SHP77 treated with DMSO at 0.1 percent for 48 hours (cell line): ENCODE measurements at places on chromosomes 2 and 18.

- DNase-seq, result no peak
These were observed 284.7 kb downstream of the IRS1 start for GRCh38 chr2:226514895-226515294.

DNA sequence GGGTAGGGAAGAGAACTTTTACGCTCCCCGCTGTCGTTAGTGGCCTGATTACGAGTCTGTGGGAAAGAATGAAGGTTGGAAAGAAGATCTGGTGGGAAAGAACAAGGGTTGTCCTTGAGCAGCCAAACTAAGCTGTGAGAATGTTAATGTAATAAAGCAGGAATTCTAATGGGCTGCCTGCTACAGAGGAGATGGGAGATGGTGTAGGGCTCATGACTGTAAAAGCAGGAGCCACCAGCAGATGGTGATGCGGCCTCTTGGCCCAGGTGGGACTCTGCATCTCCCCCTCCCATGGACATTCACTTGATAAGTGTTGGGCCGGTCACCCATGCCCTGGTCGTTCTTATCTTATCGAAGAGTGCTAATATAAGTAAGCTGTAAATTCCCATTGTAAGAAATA is 150.0 kb downstream of the NEDD4L start:
- DNase-seq, result no peak

DNA sequence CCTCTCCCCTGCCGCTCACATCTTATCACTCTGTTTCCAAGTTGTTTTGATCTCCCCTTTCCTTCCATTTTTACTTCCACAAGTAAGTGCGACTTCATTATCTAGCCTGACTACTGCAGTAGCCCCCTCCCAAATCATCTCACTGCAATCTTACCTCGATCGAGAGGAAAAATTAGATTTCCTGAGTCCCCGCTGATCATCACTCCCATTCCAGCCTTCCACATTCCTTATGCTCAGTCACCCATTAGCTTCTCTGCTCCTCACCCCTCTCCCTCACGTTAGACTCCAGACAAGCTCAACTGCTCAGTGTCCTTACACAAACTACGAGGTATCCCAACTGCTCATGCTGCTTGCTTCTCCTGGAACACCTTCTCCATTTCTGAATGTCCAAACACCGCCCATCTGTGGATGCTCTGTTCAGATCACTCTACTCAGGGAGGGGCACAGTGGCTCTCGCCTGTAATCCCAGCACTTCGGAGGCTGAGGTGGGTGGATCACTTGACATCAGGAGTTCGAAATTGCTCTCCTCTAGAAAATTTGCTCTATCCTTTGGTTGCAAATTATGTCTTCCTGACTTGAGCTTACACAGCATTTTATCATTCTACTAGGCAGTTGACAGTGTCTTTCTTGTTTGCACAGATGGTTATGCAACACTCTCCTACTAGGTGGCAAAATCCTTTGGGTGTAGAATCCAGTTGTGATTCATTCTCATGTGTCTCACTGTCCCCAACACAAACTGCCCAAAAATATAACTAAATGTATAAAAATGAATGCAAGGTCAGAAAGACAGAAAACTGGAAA is 96.5 kb downstream of the INO80D start:
- DNase-seq, result no peak

DNA sequence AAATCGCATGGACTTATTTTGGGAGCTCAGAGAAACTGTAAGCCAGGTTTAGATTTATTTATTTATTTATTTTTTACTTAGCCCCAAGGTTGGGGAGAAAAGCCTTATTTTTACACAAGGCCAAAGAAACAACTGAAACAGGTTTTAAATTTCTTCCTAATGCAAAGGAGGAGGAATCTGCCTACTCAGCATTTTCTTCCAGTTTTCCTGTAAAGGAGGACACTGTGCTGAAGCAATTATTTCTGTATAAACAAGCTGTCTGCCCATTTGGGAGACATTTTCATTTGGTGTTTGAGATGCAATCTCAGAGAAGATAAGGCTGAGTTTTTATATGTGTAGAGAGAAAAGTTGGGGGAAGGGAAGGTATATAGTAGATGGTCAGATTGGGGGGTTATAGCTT is 125.0 kb downstream of the ETAA1 start:
- no peak for DNase-seq

- DNase-seq, result no peak
These were observed 30.9 kb downstream of the MEMO1 start for GRCh38 chr2:31979956-31980355.

DNA sequence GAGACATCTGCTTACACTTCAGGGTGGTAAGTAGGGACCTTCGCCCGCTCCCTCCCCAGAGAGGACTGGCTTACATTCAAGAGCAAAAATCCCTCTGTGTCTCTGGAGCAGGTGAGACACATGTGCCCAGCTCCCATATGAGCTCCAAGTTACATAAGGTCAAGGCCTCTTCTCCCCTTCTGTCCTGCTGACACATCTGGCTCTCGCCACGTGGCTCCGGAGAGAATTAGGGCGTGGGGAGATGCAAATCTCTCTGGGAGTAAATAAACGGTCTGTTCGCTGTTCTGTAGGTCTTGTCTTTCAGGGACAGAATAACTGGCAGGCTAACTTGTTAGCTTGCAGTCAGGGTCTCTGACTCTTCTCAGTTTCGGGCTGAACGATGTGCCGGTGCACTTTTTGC is 16.2 kb downstream of the MRO start:
- DNase-seq, result no peak

GRCh38 chr2:135152361-135152760 is 100.3 kb downstream of the RAB3GAP1 start:
- DNase-seq, result no peak

DNA sequence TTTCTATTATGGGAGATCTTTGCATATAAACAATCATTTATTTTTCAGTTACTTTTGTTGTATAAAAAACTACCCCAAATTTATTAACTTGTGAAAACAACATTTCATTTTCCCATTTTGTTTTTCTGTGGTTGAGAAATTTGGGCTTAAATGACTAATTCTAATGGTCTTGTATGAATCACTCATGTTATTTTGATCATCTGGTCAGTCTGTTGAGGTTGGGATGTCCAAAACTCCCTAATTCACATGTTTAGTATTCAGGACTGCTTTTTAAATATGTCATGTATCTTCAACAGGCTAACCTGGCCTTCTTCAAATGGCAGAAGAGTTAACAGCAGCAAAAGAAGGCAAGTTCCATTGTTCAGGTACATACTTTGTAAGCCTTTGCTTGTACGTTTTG is 788.1 kb downstream of the TRIB2 start:
- DNase-seq, result no peak

DNA sequence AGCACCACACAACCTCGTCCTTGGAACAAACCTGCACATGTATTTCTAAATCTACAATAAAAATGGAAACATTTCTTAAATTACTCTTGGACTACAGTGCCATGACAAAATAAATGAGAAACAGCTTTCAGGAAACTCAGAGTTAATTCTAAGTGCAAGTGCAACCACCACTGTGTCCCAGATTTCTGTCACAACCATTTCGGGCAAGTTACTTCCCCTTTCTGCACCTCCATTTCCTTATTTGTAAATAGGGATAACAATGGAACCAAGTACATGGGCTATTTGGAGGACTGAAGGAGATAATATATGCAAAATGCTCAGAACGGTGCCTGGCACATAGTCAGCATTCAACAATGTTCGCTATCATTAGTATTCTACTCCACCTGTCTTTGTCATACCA is 93.2 kb downstream of the CACNB4 start:
- DNase-seq, result no peak

DNA sequence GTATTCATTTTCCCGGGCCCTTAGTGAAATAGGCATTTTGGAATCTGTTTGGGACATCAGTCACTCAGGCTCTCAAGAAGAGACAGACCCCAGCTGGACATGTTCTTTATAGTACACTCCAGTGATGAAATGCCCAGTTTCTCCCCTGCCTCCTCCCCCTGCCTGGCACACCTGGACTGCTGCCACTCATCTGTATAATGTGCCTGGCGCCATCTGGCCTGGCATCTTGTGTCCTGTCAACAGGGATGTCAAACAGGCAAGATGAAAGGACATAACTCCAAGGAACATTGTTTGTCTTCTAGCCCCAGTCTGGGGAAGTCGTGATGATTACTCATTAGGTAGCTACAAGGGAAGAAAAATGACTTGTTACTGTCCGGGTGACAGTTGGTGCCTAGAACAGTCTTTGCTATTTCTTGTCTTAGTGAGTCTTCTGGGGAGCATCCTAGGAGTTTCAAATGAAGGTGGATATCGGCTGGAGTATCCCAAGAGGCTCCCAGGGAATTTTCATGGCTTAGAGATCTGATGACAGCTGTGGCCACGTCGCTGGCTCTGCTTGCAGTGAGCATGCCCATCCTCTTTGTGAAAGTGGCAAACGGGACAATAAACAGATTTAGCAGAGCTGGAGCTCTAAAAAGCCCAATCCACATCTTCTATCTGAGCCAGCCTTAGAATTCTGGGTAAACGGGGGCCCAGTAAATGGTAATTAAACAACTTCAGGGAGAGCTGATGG is 153.6 kb downstream of the ALK start:
- no peak for DNase-seq

DNA sequence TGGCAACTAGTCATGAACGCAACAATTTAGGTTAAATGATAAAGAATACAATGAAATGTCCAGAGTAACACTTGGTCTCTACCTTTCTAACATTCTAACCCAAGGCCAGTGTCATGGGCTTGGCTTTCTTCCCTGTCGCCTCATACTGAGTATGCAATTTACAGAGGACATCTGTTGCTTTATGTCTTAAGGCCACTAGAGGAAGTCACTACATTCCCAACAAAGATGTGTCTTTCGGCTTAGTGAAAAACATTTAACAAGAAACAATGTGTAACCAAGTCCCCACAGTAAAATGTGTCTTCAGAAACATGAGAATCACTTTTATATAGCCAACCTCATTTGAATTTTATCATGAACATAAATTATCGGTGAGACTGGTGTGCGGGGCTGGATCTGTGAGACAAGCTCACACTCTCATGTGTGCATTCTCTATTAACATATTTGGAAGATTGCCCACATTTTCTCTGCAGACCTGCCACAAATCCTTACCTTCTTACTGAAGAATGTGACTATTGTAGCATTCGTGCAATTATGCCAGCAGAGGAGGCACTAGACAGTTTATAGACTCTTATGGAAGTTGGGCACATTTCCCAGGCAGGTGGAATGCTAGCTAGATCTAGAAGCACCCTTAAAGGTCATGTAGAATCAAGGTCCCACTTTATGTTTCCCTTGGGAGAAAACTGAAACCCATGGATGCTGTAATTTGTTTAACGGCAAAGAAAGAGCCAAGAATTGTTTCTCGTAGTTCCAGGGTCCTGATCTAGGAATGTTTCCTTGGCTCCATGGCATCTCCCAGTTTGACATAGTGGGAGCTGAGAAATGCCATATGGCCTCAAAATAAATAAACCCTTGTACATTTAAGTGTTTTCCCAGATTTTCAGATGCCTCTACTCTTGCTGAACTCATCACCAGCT is 101.8 kb downstream of the CD226 start:
- no peak for DNase-seq

- DNase-seq, result no peak
These were observed 70.6 kb downstream of the LYPD6 start for GRCh38 chr2:149400997-149401396.

GRCh38 chr2:37211212-37211611 is 14.9 kb downstream of the CEBPZOS start:
- DNase-seq, result no peak

DNA sequence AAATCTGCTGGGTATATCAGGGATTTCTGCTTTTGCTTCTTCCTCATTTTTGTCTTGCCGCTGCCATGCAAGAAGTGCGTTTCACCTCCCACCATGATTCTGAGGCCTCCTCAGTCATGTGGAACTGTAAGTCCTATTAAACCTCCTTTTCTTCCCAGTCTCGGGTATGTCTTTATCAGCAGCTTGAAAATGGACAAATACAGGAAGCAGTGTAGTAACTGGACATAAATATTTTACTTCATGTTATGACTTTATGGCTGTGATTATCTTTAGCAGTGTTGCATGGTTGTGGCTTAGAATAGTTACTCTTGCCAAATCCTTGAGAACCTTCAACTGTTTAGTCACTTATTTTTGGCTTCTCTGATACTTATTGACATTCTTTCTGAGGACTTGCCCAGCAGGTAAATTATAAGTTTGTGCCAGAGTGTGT is 66.2 kb upstream of the DLX2 start:
- no peak for DNase-seq

DNA sequence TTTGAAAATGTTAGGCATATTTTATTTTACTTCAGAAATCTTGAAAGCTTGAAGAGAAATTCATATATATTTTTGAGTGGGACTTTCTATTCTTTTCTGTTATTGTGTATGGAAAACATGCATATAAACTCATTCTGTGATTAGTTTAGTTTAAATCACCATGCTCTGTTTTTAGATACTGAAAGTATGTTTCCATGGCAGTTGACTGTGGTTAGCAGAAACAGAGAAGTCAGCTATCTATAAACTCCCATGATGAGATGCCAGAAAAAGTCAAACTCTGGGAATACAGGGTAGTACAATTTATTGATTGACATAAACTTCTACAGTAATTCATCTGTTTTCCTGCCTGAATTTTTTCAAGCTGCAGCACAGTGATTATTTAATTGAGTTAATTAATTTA is 905.3 kb upstream of the VRK2 start:
- no peak for DNase-seq
